ENCODE measurements at places on chromosomes 5 and 9.
A peak's percentile ranks its signal among the peaks of the same experiment; 100 is the strongest.

DNA sequence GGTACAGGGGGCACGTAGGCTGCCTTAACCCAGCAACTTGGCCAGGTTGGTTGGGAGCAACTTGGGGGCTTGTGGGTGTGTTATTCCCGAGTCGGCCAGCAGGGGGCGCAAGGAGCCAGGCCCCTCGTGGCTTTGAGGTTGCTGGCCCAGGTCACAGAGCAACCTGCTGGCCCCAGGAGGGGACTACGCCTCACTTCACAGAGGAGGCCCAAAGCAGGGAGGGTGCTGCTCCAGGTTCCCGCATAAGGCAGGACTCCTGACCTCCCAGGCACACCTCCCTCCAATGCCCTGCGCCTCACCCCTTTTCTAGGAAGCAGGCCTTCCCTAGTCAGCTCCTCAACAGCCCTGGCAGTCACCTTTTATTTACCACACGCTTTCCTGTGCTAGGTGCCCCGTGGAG lies 18.1 kb downstream of the KYAT1 start:
- peak; percentile 77 for DNase-seq

DNA sequence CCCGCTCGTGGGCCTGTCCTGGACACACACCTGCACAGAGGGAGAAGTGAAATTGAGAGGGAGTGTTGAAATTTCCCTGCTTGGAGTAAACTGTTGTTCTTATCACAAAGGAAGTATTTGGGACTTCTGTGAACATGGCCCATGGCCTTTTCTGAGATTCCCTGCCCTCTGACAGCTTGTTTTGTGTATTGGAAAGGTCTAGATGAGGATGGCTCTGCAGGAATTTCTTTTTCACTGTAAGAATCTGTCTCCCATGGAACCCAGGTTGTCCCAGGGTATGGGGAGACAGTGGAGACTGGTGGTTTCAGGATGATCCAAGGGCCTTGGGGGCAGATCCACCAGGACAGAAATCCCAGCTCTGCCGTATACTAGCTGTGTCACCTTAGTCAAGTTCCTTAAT lies 121.8 kb downstream of the ARHGAP26 start:
- no peak for DNase-seq

- no peak for DNase-seq
These were observed 808.2 kb downstream of the BRINP1 start for GRCh38 chr9:118561051-118561450.

- no peak for DNase-seq
These were observed 52.4 kb downstream of the FSD1L start for GRCh38 chr9:105500108-105500766.

GRCh38 chr9:133132174-133132573 lies 11.1 kb upstream of the RALGDS start:
- DNase-seq = no peak

DNA sequence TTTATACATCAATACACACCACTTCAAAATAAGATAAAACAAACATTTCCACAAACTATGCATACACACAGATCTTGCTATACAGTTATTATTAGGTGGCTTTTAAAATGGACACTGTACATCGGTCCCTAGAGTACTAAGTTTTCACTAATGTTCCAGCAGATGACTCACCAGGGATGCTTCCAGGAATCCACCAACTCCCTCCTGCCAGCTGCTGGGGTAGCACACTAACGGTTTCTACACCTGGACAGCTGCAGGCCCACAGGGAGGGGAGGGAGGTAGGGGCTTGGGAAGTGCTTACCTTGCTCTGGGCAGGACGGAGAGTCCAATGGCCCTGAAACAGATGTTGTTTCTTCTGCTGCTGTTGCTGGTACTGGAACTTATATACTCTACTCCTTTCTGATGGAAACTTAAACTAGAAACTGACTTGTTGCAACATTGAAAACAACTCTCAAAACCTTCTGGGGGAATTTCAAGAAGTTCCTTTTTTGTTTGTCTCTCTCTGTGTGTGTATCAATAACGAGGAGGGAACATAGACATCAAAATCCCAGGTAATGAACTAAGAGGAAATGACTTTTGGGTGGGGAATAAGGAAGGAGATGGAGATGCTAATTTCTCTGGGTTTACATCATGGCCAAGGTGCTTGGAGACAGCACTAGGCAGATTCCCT lies at the start of gene IL12B:
Gene IL12B, minus strand, starts transcription at position 357 of the 670 bp plus-strand sequence. CDS start 3,705 bp downstream, outside the sequence.
- no peak for DNase-seq

GRCh38 chr5:82150559-82150958 lies 127.6 kb downstream of the RPS23 start:
- DNase-seq = no peak

GRCh38 chr5:93603793-93604643 lies 21.0 kb downstream of the NR2F1 start:
- DNase-seq = no peak
